ENCODE measurements at places on chromosomes 1 and 21.

- DNase-seq: no peak
Measured at GRCh38 chr1:50977575-50978143, 7.6 kb downstream of the CDKN2C start.

DNA sequence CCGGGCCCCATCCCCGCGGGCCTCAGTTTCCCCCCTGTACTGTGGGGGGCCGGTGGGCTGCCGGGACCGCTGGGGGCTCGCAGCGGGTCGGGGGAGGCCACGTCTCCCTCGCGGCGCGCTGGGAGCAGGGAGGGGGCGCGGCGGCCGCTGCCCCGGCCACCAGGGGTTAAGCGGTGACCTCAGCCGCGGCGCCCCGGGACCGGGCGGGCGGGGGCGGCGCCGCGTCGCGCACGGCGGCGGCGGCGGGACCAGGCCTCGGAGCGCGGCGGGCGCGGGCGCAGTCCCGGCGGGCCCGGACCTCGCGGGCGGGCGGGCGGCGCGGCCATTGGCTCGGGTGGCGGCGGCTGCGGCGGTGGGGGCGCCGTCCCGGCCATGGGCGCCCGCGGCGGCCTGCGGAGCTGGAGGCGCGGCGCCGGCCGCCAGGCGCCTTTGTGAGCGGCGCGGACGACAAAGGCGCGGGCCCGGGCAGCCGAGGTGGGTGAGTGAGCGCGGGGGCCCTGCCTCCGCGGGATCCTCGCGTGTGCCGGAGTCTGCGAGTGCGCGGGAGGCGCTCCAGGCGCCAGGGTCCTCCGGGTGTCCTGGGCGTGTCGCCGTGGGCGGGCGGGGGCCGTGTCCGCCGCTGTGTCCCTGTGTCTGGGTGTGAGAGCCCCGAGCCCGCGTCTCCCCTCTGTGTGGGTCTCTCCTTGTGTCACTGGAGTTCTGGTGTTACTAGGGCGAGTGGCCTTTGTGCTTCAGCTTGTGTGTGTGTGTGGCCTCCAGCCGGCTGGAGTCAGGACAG lies at the start of gene ARHGEF10L:
ARHGEF10L (plus strand) TSS at position 222 of the 778 bp plus-strand sequence. CDS start 40,898 bp downstream, outside the sequence.
- DNase-seq: no peak

DNA sequence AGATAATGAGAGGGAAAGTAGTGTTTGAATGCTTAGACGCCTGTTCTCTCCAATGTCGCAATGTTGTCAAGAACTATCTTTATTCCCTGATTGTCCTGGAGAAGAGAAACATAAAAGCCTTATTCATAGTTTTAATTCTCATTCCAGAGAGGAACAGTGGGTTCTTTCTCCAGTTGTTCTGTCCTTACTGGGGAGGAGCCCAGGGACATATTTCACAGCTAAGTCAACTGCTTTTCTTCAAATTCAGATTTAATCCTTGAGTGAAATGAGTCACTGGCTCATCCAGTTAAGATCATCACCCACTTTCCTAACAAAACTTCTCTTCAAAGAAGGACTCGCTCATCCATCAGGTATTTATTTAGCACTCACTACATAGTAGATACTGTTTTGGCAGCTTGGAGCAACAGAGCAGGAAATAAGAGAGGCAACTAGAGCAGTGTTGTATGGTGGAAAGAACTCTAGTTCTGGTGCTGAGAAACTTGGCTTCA lies 365.7 kb upstream of the USP24 start:
- DNase-seq: no peak

GRCh38 chr1:151846062-151846568 lies 6.5 kb upstream of the C2CD4D start:
- no peak for DNase-seq

GRCh38 chr1:54475357-54475881 lies 69.2 kb upstream of the SSBP3 start:
- no peak for DNase-seq

GRCh38 chr21:14239281-14239680 lies 23.3 kb downstream of the RBM11 start:
- no peak for DNase-seq

DNA sequence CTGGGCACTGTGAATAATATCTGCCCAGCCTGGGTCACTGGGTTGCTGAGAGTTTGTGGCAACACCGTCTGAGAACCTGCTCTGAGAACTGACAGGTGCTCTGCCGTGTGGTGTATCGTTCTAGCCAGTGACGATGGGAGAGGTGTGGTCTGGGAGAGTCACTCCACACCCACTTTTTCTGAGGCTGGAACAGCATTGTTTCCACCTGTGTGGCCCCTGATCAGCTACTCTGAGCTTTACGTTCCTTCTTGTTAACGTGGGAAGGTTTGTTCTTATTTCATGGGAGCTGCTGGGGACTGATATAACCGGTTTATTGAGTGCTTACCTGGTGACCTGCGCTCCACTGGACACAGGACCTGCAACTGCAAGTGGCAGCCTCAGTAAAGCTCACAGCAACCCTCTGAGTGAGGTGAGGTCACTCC lies 34.8 kb upstream of the TENT5C start:
- DNase-seq: no peak

GRCh38 chr1:17734609-17735008 lies 20.5 kb upstream of the ACTL8 start:
- DNase-seq: no peak

DNA sequence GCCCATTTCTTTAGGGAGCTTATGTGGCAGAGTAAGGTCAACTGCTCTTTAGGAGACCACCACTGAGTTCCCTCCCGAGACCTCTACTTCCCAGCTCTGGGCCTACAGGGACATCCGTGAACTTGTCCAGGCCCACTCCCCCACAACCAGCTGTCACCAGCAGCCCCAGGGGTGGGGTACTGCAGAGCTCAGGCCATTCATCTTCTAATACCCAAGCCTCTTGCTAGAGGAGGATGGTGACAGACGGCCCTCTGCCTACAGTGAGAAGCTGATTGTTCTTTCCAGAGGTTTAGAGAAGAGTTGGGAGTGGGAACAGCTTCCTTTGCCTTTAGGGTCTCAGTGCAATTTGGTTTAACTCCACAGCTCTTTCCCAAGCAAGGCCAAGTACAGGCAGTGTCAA lies 33.2 kb upstream of the ARTN start:
- DNase-seq: no peak

DNA sequence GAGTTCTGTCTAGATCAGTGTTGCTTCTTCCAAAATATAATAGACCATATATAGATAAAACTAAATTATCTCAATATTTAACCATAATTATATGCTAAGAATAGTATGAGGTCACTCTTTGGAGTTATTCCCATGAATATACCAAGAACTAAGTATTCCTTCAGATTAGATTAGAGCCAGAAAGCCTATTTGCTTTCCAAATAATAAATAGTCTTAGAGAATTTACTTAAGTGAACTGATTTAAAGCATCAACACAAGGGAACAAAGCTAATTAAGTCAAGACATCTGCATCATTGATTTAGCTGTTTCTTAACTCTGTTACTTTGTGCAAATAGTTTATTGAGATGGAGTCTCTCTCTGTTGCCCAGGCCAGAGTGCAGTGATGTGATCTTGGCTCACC lies 35.7 kb downstream of the FNBP1L start:
- DNase-seq: no peak

- DNase-seq: no peak
Measured at GRCh38 chr1:229161740-229162139, 109.2 kb upstream of the RAB4A start.

GRCh38 chr1:163056831-163057230 lies 12.3 kb upstream of the RGS4 start:
- no peak for DNase-seq

- DNase-seq: no peak
Measured at GRCh38 chr1:114203595-114204128, 50.0 kb upstream of the SYT6 start.
